ENCODE measurements at places on chromosomes 16 and 17.

- DNase-seq: no peak
Measured at GRCh38 chr17:56351675-56352074, 198.4 kb downstream of the ANKFN1 start.

DNA sequence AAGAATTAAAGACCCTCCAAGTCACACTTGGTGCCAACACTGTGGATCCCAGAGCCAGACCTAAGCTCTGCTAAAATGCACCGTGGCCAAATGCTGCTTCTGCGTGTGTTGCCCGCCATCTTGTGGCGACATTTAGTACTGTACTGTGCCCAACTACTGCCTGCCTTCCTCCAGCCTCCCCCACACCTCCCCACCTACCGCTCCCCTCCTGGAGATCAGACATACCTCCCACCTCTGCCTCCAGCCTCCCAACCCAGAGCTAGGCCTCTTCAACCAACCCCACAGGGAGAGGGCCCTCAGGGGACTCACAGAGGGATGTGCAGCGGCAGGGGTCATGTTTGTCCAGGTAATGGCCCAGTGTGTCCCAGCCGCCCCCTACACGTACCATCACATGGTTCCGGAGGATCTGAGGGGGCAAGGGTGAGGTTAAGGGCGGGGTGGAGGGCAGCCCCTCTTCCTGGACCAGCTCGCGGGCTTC is 5.5 kb downstream of the GAS2L2 start:
- DNase-seq: peak; percentile 56

GRCh38 chr17:37691807-37692206 is 48.6 kb upstream of the DDX52 start:
- DNase-seq: no peak

GRCh38 chr16:26598061-26598460 is 468.7 kb upstream of the C16orf82 start:
- no peak for DNase-seq

GRCh38 chr17:65170839-65171238 is 33.7 kb downstream of the RGS9 start:
- peak; percentile 88 for DNase-seq

DNA sequence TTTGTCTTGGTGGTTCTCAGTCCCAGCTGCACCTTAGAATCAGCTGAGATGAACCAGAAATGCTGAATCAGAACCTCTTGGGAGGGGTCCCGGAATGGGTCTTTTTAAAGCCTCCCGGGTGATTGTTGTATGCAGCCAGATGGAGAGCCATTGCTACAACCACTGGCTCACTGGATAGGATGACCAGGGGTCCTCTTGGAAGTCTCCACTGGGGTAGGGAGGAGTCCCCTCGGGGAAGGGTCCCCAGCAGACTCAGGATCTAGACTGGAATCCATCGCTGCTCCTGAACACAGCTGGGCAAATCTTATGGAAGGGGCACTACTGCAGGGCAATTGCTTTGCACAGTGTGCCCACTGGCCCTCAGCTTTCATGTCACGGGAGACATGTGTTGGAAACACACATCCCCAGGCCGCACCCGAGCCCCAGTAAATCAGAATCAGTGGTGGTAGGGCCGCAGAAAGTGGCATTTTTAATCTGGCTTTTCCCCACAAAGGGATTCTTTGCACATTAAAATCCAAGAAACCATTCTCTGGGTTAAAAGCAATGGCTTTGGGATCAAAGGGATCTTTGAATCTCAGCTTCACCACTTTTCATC is 117.3 kb downstream of the IRX5 start:
- no peak for DNase-seq

- no peak for DNase-seq
Measured at GRCh38 chr17:66985338-66986237, 21.1 kb downstream of the CACNG4 start.

GRCh38 chr16:57324749-57325148 is 33.8 kb upstream of the CCL22 start:
- no peak for DNase-seq

DNA sequence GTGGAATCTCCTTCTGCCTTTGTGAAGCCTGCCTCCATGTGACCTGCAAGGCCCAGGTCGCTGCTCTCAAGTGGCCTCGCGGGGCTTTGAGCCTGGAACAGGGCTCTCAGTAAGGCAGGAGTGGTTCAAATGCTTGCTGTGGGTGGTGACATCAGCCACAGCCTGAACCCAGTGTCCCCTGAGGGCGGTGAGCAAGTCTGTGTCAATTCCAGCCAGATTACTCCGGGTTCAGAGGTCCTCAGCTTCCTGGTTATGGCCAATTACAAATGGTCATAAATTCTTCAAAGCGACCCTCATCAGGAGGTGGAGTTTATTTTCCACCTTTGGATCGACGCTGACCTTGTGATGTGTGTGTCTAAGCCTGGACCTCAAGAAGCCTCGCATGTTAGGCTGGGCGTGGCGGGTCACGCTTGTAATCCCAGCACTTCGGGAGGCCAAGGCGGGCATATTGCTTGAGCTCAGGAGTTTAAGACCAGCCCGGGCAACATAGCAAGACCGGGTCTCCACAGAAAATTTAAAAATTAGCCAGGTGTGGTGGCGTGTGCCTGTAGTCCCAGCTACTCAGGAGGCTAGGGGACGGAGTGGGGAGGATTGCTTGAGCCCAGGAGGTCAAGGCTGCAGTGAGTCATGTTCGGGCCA is 17.3 kb downstream of the LGALS3BP start:
- no peak for DNase-seq

DNA sequence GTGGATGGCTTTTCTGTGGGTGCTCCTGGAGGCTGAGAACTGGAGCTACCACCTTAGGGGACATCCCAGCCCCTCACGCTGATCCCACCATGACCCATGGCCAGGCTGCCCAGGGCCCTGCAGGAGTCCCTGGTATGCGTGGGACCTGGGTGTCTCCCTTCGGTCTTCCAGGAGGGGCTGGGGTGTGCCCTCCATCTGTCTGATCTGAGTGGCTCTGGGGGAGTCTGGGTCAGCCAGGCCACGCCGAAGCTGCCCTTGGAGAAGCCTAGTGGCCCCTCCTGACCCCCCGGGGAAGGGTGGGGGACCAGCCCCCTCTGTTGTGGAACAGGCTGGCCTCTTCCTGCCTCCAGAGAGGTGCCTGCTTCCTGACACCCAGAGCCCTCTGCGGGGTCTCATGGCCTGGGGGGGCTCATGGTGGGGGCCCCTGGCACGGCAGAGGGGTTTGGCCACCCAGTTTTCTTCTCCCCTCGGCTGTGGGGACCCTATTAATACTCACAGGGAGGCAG is 10.7 kb downstream of the BAIAP2 start:
- DNase-seq: no peak

DNA sequence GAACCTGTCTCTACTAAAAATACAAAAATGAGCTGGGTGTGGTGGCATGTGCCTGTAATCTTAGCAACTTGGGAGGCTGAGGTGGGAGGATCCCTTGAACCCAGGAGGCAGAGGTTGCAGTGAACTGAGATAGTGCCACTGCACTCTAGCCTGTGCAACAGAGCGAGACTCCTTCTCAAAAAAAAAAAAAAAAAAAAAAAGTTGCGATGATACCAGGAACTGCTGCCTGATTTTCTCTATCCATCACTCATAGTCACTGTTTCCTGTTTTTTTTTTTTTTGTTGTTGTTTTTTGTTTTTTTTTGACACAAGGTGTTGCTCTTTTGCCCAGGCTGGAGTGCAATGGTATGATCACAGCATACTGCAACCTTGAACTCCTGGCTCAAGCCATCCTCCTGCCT is 59.2 kb downstream of the ABCC1 start:
- no peak for DNase-seq

GRCh38 chr17:36880268-36880905 is 56.9 kb upstream of the LHX1 start:
- DNase-seq: no peak

GRCh38 chr17:65533056-65533745 is 28.2 kb downstream of the AXIN2 start:
- DNase-seq: no peak

DNA sequence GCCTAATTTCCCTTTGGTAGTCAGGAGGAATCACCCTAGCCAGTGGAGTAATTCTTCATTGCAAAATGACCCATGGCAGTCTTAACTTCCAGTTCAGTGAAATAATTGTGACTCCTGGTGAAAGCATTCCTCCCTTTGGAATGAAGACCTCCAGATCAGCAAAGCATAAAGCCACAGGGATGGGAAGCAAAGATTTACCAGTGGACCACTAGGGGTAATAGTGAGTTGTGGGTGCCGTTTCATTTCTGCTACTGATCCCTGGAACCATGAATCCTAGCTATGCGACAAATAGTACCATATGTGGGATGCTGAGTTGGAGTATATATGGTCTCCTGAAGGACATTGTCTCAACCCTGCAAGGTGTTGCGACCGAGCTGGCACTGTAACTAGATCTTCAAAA is 13.7 kb downstream of the DYNLL2 start:
- no peak for DNase-seq

- DNase-seq: no peak
Measured at GRCh38 chr17:34723875-34724274, 144.5 kb downstream of the TMEM132E start.

GRCh38 chr17:46943501-46944393 is 20.8 kb downstream of the GOSR2 start:
- DNase-seq: peak; percentile 11

DNA sequence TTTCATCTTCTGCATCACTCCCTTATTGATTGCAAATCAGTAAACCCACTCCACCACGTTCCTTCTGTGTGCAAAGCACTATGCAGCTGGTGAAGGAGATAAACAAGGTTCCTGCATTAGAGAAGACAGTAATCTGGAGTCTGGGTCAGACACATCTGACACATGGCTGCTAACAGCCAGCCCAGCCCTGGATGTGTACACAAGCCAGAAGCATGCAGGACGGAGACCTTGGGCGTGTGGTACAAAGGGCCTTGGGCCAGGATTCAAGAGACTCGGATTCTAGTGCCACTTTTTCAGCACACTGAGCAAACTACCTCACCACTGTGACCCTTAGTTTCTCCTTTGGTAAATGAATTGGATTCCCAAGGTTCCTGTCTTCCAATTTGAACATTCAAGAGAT is 86.6 kb upstream of the DNAH9 start:
- DNase-seq: no peak

- no peak for DNase-seq
Measured at GRCh38 chr16:80038566-80038965, 438.0 kb upstream of the MAF start.

DNA sequence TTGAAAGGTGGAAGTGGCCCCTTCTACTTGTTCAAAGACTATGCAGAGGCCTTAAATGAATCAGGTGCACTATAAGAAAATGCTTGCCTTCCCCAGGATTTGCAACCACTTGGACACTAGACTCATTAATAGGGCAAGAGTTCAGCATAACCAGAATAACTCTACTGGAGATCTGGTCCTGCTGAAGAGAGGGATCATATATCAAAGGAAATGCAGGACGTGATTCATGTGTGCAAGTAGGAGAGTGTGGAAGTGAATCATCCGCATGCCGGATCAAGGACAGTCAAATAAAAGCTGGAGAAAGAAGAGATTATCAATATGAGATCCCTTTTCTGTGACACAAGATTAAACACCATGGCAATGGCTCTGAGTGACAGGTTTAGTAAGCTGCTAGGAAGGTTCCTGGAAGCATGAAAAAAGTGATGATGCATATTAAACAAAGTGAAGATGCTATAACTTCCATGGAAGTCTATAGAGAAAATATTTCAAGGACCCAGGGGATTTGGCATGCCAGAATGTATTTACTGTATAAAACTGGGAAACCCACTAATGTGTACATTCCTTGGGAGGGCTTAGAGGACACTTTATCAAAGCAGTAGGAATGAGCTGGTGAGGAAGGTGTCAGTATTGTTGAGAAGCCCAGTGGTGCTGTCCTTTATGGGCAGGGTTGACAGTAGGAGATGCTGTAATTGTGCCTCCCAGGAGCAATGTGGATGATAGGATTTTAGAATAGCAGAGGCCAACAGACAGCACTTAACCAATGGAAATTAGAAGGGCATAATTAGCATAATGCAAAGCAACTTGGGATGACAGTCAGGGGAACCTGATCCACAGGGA is 133.1 kb downstream of the ABCA8 start:
- DNase-seq: no peak

- peak; percentile 59 for DNase-seq
Measured at GRCh38 chr17:29379084-29379991, 10.8 kb upstream of the TAOK1 start.
